NCI-H1417 treated with DMSO at 0.1 percent for 48 hours (cell line): ENCODE measurements at places on chromosomes 6 and 20.

DNA sequence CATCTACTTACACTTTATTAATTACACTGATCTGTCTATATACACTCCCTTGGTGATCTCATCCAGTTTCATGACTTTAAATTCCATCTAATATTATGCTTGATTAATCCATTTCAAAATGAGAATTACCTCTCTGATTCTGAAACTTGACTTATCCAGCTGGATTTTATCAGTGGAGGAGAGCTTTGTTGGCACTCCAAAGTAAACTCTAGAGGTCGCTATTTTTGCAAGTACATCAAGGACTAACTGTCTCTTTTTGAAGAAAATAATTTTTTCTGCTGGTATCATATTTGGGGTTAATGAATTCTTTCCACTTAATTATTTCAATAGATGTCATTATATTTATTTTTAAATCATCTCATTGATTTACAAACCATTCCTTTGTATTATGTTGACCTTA, 630.3 kb upstream of the MAN1A1 start:
- DNase-seq: no peak

DNA sequence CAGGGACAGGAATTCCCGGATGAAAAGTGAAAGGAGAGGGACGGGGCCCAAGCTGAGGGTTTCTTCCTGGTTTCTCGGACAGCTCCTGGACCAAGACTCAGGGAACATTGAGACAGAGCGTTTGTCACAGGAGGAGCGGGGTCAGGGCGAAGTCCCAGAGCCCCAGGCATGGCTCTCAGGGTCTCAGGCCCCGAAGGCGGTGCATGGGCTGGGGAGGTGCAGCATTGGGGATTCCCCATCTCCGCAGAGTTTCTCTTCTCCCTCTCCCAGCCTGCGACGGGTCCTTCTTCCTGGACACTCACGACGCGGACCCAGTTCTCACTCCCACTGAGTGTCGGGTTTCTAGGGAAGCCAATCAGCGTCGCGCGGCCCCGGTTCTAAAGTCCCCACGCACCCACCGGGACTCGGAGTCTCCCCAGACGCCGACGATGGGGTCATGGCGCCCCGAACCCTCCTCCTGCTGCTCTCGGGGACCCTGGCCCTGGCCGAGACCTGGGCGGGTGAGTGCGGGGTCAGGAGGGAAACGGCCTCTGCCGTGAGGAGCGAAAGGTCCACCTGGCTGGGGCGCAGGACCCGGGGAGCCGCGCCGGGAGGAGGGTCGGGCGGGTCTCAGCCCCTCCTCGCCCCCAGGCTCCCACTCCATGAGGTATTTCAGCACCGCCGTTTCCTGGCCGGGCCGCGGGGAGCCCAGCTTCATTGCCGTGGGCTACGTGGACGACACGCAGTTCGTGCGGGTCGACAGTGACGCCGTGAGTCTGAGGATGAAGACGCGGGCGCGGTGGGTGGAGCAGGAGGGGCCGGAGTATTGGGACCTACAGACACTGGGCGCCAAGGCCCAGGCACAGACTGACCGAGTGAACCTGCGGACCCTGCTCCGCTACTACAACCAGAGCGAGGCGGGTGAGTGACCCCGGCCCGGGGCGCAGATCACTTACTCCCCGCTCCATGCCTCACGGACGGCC, 54.6 kb upstream of the POLR1H start:
- no peak for DNase-seq

DNA sequence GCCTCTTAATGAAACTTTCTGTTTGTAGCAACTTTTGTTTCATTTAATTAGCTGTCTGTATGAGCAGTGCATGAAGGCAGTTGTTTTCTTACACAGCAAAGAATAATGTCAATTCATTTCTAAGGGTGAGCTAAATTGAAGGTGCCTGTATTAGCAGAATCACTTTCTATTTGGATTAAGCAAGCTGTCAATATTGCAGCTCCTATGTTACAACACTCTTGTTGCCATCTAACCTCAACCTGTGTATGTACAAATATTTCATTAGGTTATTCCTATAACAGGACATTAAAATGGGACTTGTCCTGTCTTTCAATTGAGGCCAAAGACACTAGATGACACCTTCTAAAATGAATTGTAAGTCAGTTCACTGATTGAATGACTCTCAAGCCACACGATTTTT, 647.5 kb downstream of the UTRN start:
- no peak for DNase-seq

- no peak for DNase-seq
Measured at GRCh38 chr20:36895036-36895435, 19.1 kb downstream of the TLDC2 start.
